Stimulated activated CD8-positive, alpha-beta memory T cell treated with anti-CD3 and anti-CD28 coated beads, Interleukin-7, amount 100 ng/mL, for 1 hour (primary cell): ENCODE measurements at places on chromosomes 2 and 18.

GRCh38 chr18:47262301-47263149 lies 11.1 kb upstream of the SKOR2 start:
- no peak for DNase-seq

DNA sequence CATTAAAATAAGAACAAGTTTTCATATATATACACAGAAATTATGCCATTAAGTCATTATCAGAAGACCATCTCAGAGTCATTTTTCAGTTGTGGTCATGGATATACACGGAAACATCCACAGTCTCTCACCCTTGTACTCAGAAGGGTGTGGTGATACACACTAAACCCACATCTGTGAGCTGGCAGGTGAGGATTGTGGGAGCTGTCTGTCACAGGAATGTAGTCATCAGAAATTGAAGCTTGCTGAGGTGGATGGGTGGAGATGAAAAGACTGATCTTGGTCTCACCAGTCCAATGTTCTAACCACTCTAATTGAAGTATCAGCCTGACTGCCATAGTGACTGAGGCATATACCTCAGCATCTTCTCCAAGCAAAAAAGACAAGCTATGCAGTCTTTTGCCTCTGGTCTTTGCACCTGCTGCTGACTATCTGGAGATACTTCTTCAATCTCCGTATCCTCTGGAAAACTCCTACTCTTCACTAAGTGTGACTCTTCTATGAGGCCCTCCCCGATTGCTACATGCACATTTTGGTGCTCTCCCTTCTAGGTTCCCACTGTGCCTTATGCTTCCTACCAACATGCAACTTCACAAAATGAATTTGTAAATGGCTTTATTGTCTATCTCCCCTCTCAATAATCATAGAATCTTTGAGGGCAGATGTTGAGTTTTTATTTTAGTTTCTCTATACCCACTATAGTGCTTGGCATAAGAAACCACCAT lies 232.8 kb downstream of the DYM start:
- DNase-seq, result no peak

- DNase-seq, result no peak
These were observed 176.3 kb downstream of the NOL4 start for GRCh38 chr18:34048423-34048822.

GRCh38 chr2:37629529-37629928 lies 41.9 kb downstream of the CDC42EP3 start:
- DNase-seq, result no peak

GRCh38 chr2:240136671-240137292 lies 677 bp upstream of the COPS9 start:
- no peak for DNase-seq

GRCh38 chr18:48412339-48412929 lies 3.3 kb upstream of the ZBTB7C start:
- no peak for DNase-seq

GRCh38 chr2:199552141-199552540 lies 94.4 kb upstream of the SATB2 start:
- DNase-seq, result no peak

DNA sequence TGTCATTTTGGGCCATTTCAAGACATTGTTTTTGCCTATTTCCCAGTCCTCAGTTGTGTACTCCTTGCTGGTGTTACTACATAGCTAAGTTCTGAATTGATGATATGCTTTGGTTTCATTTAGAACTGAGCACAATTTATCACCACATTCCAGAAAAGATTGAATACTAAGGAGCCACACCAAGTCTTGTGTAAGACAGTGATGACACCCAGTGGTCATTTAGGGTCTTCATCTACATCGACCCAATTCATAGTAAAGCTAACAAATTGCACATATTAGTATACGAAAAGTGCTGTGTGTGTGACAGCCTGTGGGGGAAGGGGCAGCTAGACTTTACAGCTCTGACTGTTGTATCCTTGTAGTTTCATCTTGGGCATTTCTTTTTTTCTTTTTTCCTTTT lies 10.9 kb upstream of the DLX2 start:
- DNase-seq, result no peak

DNA sequence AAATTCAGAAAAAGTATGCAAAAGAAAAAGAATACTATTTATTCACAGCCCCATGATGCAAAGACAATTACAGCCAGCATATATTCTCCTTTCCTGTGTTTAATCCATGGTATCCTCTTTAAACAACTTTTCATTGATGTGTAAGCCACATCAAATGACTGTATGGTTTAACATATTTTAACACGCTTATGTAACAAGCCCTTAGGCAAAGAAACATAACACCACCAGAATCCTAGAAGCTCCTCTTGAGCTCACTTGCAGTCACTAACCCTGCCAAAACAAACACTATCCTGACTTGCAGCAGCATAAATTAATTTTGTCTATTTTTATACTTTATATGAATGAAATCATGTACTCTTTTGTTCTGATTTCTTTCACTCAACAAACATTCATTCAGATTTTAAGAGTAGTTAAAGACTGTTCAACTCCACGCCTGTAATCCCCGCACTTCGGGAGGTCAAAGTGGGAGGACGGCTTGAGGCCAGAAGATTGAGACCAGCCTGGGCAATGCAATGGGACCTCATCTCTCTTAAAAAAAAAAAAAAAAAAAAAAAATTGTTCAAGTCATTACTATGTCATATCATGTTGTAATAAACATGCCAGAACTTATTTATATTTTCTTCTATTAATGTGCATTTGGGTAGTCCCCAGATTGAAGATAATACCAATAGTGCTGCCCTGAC lies 226.3 kb downstream of the NBAS start:
- DNase-seq, result no peak

DNA sequence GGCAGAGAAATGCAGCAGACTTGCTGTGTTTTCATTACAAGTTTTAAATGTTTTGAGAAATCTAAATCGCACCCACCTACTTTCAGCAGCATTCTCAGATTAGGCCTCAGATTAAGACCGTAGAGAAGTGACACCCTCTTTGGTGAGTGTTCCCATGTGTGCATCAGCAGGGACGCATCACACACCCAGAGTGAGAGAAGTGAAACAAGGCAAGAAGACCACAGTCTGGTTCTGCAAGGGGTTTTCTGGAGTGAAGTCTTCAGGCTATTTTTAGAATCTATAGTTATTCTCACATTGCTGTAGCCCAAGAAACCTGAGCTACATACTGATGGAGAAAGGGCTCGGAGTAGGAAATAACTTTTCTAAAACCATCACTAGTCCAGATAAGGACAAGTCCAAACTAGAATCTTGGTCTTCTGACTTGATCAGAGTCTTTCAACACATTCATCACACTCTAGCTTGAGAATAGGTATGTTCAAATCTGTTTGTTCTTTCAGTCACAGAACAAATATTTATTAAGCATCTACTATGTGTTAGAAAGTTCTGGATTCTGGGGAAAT lies 1216.6 kb upstream of the PIK3C3 start:
- DNase-seq, result no peak

DNA sequence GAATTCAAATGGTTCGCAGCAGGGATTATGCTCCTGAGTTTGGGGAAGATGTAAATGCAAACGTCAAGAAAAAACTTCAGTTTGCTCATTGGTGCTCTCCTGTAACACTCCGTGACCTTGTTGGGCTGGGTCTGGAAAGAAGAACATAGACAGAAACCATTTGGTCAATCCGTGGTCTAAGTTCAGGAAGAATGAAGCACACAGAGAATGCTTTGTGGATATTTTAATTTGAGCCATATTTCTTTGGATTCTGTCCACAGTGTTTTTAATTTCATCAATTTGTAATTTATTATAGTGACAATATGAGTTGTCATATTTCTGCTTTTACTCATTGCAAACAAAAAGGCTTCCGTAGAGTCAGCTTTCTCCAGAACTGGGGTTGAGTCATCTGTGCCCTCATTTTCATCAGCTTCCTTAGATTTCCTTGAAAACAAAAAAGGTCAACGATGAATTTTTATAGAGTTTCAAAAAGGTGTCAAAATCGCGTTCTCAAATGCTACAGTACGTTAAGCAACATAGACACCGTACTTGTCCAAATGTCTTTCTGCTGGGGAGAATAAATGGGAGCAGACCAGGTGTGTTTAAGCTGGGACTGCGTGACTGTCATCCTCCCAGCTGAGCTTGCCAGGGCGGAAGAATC lies 606.4 kb downstream of the RNF144A start:
- DNase-seq, result no peak

- DNase-seq, result no peak
These were observed 128.5 kb downstream of the SPP2 start for GRCh38 chr2:234179031-234179363.

DNA sequence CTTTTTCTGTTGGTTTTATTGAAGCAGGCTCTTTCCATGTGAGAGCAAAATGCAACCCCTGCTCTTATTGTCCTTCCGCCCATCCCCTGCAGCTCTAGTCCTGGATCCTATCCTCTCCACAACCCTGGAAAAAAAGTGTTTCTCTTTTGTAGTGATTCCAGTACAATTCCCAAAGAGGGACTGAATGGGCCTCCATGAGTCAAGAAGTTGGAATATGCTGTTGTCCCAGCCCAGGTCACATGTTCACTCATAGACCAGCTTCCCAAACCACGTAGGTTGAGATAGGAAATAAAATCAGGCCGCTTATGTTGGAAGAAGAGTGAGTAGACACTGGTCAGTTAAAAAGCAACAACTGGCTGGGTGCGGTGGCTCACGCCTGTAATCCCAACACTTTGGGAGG lies 39.4 kb downstream of the CPO start:
- no peak for DNase-seq

DNA sequence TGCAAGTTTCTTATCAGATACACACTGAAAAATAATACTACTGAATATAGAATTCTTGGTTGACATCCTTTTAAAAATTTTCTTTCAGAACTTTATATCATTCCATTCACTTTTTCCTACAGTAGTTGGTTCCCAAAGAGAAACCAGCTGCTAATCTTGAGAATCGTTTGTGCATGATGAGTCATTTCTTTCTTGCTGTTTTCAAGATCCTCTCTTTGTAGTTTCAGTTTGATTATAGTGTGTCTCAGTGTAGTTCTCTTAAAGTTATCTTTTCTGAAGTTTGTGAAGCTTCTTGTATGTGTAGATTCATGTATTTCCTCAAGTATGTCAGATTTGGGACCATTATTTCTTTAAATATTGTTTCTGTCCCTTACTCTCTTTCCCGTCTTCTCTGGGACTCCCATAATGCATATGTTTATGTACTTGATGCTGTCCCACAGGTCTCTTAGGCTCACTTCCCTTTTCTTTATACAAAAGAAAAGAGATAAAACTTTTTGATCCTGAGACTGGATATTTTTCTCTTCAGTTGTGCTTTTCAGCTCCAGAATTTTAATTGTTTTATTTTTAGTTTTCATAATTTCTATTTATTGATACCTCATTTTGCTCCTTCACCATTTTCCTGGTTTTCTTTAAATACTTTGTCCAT lies 801.0 kb downstream of the TDRD15 start:
- DNase-seq, result no peak

DNA sequence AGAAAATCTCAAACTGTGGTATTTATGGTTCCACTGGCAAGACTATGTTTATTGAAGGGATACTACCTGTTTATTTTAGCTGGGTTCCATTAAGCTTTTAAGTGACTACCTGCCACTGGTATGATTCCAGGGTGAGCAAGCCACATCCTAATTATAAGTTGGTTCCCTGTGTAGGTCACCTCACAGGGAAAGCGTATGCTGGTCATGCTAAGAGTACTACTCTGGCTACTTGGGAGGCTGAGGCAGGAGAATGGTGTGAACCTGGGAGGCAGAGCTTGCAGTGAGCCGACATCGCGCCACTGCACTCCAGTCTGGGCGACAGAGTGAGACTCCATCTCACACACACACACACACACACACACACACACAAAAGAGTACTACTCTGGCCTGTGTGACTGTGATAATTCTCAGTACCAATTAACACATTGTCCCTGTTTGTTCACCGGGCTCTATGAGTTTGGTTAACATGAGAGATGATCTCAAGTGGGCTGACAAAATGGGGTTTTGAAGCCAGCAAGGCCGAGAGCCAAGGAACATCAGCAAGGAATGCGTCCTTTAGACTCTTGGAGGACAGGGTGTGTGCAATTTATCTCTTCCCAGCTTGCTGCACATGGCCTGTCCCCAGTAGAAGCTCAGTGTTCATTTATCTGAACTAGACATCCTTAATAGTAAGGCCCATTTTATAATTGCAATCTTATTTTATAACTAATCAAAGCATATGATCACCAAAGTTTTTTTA lies 15.2 kb upstream of the ITSN2 start:
- no peak for DNase-seq

GRCh38 chr18:45793264-45793965 lies 32.1 kb upstream of the SIGLEC15 start:
- no peak for DNase-seq

DNA sequence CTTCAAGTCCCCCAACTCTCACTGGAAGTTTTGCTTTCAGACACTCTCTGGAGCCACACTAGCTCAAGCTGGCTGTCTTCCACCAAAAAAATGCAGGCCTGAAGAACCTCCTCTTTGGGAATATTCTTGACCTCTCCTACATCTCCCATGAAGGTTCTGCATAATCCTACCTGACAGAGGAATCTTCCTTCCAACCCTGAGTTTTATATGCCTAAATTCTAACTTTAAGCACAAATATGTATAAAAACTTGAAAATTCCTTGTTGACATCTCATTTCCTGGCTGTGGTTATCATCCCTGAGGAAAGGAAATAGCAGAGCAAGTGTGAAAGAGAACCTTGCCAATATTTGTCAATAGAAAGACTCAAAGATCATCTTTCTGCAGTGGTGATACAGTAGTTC lies 249.0 kb downstream of the LPIN1 start:
- DNase-seq, result no peak

GRCh38 chr18:47108998-47109405 lies 41.3 kb downstream of the HDHD2 start:
- no peak for DNase-seq

DNA sequence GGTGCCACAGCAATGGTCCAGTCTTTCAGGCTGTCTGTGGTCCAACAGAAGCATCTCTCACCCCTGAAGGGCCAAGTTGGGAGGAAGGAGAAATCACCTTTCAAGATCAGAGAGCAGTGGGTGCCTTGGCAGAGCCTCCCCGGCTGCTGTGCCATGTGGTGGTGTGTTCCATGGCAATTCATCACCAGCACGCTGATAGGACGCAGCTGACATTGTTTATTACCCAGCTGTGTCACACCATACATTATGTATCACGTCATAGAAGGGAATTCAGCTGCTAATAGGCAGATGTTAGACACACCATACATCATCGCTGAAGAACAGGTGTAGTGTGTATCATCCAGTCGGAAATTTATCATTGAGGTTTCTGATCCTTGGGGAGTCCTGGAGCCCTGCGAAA lies 29.6 kb upstream of the RPL31 start:
- no peak for DNase-seq

GRCh38 chr2:105321875-105322646 lies 7.5 kb downstream of the TGFBRAP1 start:
- DNase-seq, result no peak

GRCh38 chr2:56450047-56450446 lies 266.3 kb downstream of the CCDC85A start:
- no peak for DNase-seq

- DNase-seq, result no peak
These were observed 1.9 kb upstream of the STAT4 start for GRCh38 chr2:191152482-191153240.

- no peak for DNase-seq
These were observed 214.0 kb downstream of the TGIF1 start for GRCh38 chr18:3663870-3664512.
